AG04449 (cell line): ENCODE measurements at places on chromosomes 5 and 9.

DNA sequence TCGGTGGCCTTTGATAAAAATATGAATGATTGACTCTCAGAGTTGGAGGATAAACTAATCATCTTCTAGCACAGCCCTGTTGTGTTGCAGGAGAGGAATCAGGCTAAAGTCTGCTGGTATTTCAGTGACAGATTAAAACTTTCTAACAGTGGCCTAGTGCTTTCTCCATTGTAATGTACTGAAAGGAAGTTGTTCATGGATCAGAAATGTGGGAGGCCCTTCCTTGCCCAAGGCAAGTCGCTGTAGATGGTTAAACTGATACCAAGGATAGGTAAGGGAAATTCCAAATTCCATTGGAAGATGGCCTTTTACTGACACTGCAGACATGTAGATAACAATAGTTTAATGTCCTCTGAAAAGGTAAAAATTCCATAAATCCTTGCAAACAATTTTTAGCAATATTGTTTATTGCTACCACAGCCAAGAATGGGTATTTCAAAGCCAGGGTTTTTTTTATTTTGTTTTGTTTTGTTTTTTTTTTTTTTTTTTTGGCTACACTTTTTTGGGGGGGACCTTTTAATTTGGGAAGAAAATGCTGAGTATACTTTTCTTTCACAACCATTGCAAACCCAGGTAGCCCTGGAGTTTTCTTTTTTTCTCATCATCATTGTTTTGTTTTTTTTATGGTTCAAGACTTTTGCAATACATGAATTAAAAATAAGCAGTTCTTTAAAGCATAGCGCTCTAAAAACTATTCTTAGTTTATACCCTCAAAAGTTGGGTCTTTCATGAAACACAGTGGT is 35.5 kb downstream of the WDR36 start:
- no peak for DNase-seq

DNA sequence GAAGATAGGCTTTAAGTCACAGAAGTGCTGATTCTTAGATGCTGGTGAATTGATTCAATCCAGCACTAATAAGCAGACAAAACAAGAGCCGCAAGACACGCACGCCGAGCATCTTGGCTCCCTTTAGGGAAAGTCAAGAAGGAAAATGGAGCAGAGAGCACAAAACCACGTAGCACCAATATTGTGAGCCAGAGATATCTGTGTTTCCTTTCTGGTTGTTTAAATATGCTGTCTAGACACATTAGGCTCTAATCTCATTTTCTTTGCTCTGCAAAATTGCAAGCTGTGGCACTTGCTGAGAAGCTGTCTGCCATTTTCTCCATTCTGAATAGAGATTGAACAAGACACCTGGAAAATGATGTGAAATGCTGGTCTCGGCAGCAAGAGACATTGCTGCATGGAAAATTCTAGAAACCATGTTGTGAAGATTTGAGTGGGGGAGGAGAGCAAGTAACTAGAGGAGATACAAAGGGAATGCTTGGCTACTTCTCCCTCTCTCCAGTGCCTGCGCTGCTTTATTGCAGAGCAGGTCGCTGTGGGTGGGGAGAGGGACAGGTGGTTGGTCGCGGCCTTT is 336.3 kb downstream of the MED10 start:
- DNase-seq: no peak

DNA sequence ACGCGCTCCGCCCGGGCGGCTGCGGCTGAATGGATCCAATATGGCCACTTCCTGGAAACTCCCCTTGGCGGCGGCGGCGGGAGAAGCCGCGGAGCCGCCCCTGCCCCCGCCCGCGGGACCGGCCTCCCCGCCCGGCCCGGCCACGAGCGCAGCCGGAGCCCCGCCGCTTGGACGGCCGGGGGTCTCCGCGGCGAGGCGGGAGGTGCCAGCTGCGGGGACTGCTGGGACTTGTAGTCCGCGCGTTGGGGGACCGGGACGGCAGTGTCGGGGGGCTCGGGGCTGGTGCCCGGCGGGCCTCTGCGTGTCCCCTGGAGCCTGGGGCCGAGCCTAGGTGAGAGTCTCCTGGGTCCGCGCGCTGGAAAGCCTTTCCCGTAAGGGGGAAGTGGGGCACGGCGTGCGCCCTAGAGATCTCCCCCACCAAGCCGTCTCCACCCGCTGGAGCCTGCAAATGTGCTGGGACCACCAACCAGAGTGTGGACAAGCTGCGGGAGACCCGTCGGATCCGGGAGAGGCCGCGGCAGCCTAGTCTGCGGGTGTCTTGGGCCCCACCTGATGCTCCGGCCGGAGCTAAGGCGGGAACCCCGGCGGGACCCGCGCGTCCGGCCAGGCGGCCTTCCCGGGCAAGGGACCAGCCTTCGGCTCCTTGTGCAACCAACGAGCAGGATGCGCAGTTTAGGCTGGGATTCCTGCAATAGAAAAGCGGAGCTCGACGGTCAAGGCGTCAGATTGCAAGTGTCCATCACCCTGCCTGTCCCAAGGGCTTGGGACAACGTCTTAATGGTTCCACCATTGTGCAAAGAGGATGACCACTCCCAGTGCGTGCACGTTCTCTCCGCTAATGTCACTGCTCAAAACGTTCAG is at the start of gene SEPTIN8:
TSS of gene SEPTIN8 (minus strand) at position 31 of the 861 bp plus-strand sequence. CDS start 102 bp downstream, outside the sequence.
- no peak for DNase-seq

DNA sequence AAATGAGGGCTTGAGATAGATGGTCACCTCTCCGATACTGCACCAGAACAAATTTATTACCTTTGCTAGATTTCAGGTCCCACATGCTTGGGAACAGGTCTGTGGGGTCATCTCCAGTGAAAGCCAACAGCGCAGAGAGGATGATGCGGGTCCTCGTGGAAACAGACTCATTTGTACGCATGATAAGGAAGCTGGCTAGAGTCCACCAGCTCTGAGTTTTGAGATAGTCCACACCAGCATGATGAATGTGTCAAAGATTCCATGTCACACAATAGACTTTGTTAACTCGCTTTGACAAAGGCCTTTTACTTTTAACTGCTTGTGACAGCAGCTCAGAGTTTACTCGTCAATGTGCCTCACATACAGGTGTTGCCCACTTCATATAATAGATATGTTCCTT is 105.4 kb upstream of the TBCA start:
- DNase-seq: no peak

GRCh38 chr9:128554155-128554862 is 1.9 kb downstream of the SPTAN1 start:
- DNase-seq: no peak

DNA sequence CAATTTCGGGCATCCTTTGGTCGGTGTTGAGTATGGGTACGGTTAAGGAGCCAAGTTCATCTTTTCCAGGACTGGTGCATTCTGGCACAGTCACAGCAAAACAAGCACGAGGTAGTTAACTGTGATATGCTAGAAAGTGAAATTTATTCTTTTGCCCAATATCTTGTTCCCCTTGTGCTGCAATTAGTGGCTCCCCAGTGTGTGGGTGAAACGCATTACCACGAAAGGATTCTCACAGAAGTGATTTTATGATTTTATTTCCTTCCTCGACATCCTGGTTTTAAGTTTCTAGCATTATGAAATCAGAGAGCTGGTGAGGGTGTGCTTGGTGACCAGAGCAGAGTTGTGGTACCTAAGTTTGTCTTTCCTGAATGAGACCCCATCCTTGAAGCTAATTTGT is 1.5 kb downstream of the FRMPD1 start:
- no peak for DNase-seq

GRCh38 chr9:94084314-94084713 is at the start of gene PTPDC1:
TSS of gene PTPDC1 (plus strand) at chr9:94084464. CDS start at chr9:94084531, 67 bp downstream.
- peak; percentile 37 for DNase-seq

- peak; percentile 16 for DNase-seq
Observed at GRCh38 chr9:104386425-104387069, 117.5 kb upstream of the OR13F1 start.

GRCh38 chr5:10229306-10230048 is 20.2 kb downstream of the ATPSCKMT start:
- peak; percentile 79 for DNase-seq
